ENCODE measurements at places on chromosomes 3 and 15.

DNA sequence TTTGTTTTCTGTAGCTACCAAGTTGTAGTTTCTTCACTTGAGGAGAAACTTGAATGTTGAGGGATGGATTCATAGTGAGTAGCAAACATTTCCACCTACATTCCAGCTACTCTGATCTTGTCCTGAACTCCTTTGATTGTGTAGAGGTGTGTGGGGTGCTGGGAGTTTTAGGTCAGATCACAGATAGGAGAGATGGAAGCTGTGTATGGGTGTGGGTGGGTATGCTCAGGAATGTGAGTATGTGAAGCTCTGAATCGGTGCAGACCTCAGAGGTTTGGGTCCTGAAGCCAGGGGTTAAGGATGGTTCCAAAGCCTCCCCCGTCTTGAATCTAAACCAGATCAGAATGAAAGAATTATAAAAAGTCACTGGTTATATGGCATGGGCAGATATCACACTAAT is 52.6 kb upstream of the VILL start:
- no peak for DNase-seq

DNA sequence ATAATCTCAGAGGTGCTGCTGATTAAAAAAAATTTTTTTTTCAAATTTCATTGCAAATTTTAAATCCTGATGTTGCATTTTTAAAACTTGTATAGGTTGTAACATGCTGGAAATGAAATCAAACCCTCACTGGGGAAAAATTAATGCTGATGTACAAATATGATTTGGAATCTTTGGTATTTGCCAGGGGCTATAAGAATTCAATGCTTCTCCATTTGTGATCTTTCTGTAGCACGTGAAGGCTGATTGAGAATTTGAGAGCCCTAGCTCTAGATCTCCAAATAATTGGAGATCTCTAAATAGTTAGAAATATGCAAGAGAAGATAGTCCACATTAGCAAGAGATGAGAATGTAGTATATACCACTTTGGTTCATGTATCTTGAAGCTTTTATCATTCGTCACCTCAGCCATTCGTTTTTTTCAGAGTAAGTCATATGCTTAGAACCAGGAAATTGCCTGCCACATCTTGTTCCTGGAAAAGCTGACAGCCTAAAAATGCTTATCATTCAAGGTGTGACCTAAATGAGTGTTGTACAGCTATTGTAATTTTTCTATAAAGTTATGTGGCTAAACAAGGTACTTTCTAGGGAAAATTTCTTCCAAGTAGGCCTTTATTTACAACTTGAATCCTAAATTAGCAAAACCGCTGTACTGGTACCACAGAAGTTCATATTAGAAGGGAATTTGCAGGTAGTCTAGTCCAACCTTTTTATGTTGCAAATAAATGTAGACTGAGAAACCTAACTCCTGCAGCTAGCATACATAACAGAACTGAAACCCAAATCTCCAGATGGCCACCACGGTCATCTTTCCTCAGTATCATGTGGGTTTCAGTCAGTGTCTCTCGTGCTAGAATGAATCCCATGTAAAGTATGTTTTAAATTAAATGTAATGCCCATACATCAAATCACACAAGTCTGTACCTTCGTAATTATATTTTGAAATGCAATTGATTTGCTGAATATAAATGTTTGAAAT is 48.5 kb downstream of the FNDC3B start:
- no peak for DNase-seq

DNA sequence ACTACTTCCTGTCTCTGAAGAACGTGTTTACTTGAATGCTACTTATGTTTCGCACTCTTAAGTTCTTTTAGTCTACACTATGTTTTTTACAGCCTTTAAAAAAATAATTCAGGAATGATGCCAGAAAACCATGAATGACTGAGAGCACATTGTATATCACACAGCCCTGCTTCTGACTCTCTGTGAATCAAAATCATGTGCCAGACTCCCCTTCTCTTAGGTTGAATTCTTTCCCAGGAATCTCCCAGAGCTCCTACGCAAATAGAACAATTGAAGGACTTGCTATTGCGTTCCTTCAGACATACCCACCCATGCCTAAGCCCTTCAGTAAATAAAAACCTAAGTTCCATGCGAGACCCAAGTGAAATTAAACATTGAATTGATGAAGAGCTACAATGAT is 782.0 kb upstream of the ALCAM start:
- no peak for DNase-seq

DNA sequence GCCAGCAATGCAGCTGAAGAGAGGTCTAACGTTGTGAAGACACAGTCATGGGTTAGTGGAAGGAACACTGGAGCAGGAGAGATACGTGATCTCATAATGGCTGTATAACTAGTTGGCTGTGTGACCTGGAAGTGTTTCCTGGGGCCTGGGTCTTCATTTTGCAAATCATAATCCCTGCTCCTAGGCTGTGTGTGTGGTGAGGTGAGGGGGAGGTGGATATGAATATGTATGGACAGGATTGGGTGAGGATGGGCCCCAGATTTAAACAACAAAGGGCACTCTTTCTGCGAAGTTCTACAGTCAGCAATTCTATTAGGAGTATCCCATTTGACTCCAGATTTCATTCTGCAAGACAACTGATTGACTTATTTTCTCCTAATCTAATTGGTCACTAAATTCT is 41.3 kb downstream of the ANKRD28 start:
- DNase-seq: no peak

- DNase-seq: no peak
Measured at GRCh38 chr15:91508633-91509032, 344.9 kb upstream of the SLCO3A1 start.

DNA sequence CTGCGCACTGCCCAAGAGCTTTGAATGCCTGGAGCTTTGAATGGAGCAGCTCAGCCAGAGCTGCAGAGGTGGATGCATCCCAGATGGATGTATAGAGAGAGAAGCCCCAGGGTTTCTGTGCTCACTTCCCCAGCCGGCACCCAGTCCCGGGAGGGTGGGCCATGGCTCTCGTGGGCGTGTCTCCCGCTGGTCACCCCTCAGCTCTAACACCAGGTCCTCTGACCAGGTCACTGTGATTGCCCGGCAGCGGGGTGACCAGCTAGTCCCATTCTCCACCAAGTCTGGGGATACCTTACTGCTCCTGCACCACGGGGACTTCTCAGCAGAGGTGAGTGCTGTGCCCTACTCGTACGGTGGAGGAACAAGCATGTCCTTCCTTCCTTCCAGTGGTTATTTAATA is 10.7 kb downstream of the TMEM43 start:
- DNase-seq: no peak

DNA sequence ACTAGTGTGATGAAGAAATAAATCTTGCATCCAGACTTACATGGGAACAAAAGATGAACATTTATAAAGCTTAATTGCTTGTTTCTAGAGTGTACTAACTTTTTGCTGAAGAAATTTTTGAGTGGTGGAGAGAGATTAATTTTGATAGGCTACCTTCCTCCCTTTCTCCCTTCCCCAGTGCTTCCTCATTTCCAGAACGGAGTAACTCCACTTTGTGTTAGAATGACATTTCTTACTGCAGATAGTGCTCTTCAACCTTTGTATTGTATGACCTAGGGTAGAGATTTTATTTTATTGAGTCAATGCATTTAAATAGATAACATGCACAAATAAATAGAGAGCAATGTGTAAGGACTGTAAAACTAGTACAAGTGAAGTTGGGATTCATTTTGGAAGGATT is 1.9 kb downstream of the ATP1B3 start:
- DNase-seq: no peak

- DNase-seq: no peak
Measured at GRCh38 chr15:48147358-48147757, 26.6 kb downstream of the SLC24A5 start.

GRCh38 chr3:188649521-188649920 is 495.6 kb downstream of the LPP start:
- no peak for DNase-seq

DNA sequence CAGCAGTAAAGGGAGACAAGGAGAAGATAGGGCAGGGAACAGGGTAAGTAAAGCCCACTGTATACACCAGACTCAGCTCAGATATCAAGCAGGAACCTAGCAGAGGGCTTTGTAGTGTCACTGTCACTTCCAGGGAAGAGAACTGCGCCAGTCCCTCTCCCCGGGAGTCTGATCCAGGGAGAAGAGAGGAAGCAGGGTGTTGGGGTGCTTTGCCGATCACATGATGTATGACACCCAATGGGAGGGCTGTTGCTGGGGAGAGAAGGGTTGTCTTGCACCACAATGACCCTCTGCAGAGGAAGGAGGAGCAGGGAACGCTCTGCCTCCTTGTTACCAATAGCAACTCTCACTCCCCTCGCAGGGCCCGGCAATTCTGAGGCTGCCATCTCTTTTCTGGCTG is 147.2 kb upstream of the SLC2A2 start:
- DNase-seq: no peak

DNA sequence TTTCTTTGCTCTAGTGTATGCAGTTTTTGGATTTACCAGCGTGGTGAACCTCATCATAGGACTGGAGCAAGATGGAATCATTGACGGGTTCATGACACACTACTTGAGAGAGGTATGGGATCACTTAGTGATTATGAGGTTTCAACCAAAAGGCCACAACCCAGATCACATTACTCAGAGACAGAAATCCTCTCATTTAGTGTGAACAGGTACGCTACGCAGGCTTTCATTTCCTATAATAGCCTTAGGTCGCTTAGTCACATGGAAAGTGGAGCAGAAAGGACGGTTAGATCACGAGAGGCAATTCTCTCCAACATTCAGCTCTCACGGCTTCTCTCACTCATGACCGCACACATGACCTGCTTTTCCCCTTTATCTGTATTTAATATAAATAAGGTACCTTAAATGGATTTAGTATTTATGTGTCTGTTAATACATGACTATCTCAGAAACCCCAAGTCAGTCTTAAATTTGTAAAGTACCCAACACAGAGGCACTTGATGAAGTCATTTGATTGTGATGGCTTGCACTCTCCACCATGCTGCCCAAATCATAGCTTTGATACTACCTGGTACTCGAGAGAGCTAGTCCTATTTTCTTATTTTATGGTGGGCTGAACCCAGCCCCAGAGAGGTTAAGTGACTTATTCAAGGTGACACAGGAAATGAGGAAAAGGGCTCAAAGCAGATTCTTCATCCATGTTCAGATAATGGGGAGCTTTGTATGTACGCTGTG is 8.6 kb downstream of the TM6SF1 start:
- DNase-seq: no peak

GRCh38 chr3:171558188-171558696 is 98.0 kb upstream of the TNIK start:
- DNase-seq: no peak
